ENCODE measurements at places on chromosomes 16 and 17.

- no peak for DNase-seq
Measured at GRCh38 chr17:43599046-43599395, 52.9 kb upstream of the ETV4 start.

- no peak for DNase-seq
Measured at GRCh38 chr16:23866621-23867020, 30.8 kb downstream of the PRKCB start.

- DNase-seq: no peak
Measured at GRCh38 chr17:39927929-39928857, 661 bp downstream of the LRRC3C start.

- peak; percentile 43 for DNase-seq
Measured at GRCh38 chr16:50699326-50700159, 6.1 kb downstream of the NOD2 start.

- DNase-seq: no peak
Measured at GRCh38 chr16:74100395-74101326, 196.0 kb upstream of the PSMD7 start.

DNA sequence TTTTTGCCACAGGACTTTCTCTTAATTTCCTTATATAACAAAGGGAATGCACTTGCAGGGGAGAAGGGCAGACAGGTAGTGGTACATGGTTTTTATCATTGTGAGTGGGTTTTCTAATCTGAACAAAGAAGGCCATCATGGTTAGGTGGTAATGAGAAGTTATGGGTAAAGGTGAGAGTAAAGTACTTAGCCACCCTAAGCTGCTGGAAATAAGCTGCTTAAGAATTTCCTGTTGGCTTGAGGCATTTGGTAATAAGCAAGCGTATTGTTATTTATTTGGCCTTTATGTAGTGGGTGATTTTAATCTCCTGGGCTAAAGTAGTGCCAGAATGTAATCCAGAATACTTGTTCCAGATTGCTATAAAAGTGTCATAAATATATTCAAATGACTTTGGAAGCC is 27.1 kb downstream of the TAC4 start:
- no peak for DNase-seq

DNA sequence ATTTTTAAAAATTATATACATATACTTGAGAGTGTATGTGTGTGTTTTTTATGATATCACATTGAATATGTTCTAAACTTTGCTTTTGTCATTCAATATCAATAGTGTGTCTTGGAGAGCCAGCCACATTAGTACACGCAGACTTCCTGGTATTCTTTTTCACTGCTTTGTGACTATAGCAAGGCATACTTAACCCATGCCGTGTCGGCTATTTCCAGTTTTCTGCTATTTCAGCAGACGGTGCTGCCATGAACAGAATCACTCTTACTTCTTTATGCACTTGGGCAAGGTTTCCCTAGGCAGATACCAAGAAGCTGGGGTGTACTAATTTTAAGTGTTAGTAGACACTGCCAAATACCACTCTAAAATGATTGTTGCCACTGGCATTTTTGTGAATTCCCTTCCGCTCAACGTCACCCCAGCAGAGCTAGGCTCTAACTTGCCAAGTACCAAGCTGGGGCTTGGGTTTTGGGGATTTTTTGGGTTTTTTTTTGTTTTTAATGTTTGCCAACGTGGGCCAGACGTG is 134.9 kb downstream of the SOCS1 start:
- DNase-seq: no peak

- DNase-seq: peak; percentile 84
Measured at GRCh38 chr16:4293822-4294457, 21.1 kb upstream of the TFAP4 start.

- DNase-seq: no peak
Measured at GRCh38 chr16:23858542-23858941, 22.8 kb downstream of the PRKCB start.

DNA sequence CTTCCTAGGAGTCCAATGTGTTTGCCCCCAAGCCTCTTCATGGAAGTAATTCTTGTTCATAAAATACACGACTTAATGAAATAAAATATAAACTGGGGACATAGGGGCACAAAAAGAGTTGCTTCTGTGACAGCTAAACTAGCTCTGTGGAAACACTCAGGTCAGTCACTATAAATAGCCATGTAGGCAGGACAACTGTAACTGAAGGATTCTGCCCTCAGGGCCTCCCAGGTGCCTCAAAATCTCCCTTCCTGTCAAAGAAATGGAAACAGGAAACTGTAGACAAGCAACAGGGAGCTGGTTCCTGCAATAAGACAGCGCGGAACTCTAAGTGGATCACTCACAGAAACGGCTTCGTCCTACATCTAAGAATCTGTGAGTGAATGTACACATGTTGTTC is 178.1 kb upstream of the ZFHX3 start:
- no peak for DNase-seq

DNA sequence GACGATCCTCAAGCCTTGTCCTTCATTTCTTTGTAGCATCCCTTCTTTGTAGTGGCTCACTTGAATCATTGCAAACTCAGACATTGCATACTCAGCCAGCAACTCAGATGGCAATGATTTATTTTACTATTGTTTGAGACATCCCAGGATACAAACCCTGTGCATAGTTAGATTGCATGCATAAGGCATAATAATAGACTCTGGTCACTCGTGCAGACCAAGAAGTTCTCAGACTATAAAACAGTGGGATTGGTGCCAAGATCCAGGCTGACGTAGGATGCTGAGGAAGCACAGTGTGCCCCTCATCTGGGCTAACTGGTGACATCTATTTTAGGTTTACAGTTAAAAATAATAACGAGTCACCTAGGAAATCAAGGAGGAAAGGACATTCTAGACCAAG is 142.3 kb downstream of the PMP22 start:
- DNase-seq: peak; percentile 15

DNA sequence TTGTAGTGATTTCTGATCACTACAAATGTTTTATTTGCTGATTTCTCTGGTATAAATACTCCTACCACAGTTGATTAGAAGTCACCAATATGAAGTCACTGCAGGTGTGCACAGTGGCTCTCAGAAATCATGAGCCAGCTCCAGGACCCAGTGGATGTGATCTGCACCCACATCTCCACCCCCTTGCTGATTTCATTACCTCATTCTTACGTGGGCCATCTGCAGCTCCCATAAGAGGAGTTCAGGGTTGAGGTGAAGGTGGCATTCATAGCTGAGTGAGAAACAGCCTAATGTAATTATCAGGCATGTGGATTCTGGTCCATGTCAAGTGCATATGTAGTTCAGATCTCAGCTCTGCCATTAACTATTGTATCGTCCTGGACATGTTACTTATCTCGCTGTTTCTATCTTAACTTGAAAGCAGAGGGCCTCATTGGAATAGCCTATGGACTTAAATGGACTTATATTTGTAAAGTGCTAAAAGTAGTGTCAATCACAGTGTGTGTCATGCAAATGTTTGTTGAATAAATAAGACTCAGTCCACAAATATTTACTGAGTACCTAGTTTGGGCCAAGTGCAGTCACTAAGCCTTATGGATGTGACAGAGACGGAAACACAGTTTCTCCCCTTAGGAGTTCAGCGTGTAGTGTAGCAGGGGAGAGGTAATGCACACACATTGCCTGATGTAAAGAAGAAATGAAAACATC is 40.7 kb upstream of the ZKSCAN2 start:
- DNase-seq: no peak

DNA sequence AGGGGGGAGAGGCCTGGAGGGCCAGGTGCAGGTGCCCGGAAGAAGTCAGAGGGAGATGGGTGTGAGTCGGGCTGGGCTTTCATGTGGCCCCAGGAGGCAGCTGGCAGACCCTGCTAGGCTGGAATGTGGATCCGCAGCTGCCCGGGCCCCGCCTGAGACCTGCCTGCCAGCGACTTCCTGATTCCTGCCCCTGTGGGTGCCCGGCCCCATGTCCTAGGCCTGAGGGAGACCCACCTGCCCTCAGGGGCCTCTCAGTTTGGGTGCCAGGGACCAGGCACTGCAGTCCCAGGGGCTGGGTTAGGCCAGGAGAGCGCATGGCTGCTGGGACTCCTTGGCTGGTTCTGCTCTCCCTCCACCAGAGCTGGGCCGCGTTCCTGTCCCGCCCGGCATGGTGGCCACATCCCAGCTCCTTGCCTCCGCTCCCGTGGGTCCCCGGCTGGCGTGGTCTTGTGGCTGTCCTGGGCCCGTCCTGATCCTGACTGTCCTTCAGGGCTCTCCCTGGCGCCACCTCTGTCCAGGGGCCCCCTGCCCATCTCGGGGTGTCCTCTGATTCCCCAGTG is 22.1 kb upstream of the SPNS2 start:
- DNase-seq: no peak

DNA sequence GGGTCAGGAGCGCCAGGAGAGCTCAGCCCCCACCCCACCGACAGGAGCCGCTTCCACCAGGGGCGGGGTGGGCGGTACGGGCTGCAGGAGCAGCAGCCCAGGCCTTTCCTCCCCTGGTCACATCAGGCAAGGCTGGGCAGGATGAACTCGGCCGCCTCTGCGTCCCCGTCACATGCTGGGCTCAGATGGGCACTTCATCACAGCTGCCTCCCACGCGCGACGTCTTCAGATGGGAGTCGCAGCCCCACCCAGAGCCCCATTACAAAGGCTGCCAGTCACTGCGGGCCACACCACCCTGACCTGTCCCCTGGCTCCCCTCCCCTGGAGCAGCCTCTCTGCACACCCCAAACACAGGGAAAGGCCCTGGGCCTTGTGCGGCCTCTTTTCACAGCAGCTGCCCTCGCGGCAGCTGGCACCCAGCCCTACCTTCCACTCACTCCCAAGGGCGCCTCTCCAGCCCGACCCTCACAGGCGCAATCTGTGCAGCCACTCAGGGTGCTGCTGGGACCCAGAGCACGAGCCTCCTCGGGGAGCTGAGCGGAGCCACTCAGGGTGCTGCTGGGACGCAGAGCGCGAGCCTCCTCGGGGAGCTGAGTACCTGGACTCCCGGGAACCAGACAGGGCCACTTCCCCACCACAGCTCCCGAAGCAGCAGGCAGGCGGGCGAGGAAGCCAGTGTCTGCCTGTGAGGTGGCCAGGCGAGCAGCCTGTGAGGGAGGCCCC is 4.7 kb downstream of the ZNF598 start:
- no peak for DNase-seq

- DNase-seq: no peak
Measured at GRCh38 chr16:30903002-30903401, 6.6 kb downstream of the CTF1 start.

DNA sequence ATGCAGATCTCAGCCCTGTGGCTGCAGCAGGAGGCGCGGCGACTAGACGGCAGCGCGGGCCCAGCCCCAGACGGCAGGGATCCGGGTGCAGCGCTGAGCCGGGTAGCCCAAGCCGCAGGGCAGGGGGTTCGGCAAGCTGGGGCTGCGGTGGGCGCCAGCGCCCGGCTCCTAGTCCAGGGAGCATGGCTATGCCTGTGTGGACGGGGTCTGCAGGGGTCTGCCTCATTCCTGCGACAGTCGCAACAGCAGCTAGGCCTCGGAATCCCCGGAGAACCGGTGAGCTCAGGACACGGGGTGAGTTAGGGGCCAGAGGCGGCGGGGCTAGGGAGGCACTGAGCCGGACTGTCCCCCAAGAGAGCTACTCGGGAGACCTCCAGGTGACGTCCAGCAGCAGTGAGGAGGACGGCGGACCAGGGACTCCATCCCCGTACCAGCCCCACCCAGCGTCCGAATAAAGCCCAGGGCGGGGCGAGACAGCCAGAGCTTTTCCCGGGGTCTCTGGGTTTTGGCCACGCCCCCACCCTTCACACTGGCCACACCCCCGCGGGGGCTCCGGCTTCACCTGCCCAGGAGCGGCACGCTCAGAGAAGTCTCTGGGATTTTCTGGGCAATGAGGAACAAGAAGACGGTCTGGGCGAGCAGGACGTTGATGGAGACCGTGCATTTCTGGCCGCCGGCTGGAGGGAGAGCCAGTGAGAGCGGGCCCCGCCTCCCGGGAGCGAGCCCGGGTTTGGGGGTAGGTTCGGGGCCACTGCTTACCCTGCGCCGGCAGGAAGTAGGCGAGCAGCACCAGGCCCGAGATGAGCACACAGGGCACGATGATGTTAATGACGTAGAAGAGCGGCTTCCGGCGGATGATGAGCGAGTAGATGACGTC is 1.1 kb downstream of the C17orf107 start:
- no peak for DNase-seq

DNA sequence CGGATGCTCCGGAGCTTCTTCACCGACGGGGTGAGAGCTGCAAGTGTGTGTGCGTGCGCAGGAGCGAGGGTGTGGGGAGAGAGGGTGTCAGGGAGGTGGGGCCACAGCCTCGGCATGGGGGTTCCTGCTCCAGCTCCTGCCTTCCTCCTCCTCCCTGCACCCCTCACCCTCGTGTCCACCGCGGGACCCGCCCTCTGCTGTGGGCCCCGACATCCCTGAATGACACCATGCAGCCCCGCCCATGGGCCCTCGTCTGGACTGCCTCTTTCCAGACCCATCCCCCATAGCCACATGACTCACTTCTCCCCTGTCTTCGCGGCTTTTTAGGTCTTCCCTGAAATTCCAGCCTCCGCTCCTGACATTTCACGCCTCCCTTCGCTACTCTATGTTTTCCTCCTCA is 41.6 kb downstream of the ARHGAP23 start:
- peak; percentile 76 for DNase-seq

GRCh38 chr16:12449374-12449773 is 354.3 kb downstream of the CPPED1 start:
- no peak for DNase-seq

- DNase-seq: no peak
Measured at GRCh38 chr16:70642633-70643032, 3.7 kb upstream of the IL34 start.

DNA sequence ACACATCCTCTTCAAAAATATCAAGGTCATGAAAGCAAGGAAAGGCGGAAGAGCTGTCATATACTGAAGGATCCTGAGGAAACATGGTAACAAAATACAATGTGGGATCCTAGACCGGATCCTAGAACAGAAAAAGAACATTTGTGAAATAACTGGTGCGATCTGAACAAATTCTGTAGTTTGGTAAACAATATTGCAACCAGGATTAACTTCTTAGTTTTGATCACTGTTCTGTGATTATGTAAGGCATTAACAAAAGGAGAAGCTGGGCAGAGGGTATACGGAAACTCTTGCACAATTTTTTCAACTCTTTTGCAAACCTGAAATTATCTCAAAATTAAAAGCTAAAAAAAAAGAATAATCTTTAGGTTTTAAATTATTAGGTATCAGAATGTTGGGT is 109.7 kb downstream of the TRIM37 start:
- no peak for DNase-seq

- DNase-seq: no peak
Measured at GRCh38 chr17:58301504-58302150, 20.9 kb upstream of the MPO start.

DNA sequence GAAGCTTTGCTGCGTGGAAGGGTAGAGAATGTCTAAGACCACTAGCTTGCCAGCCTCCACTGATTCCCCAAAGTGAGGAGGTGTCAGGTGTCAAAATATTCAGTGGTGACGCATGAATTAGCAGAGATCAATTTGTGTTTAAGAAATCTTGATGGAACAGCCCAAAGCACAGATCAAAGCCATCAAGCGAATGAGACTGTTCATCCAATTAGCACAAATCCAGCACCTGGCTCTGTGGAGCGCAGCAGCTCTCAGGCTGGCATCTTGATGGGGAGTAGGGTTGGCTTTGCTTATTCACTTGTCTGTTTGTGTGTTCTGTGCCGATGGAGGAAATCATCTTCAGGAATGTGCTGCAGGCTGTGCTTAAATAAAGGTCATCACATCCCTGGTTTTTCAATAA is 456.8 kb upstream of the CCL2 start:
- DNase-seq: no peak

All from AG20443 (cell line).